Activated CD4-positive, alpha-beta T cell treated with anti-CD3 and anti-CD28 coated beads, Interleukin-2, amount 10 ng/mL, durations not matched to agents 24 days and 14 days (primary cell): ENCODE measurements at places on chromosomes 12 and 14.

DNA sequence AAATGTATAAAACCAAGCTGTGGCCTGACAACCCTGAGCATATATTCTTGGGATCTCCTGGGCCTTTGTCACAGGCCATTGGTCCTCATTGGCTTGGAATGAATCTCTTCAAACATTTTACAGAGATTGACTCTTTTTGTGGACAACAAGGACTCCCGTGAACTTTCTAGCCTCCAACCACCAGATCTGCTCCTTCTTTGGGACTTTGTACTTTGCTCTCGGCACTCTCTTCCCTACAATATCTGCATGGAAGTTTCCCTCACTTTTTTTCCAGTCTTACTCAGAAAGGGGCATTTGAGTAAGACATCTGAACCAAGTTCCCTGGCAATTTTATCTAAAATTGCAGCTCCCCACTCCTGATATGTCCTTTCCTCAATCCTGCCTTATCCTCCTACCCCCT lies 158.8 kb downstream of the PHLDA1 start:
- no peak for DNase-seq

DNA sequence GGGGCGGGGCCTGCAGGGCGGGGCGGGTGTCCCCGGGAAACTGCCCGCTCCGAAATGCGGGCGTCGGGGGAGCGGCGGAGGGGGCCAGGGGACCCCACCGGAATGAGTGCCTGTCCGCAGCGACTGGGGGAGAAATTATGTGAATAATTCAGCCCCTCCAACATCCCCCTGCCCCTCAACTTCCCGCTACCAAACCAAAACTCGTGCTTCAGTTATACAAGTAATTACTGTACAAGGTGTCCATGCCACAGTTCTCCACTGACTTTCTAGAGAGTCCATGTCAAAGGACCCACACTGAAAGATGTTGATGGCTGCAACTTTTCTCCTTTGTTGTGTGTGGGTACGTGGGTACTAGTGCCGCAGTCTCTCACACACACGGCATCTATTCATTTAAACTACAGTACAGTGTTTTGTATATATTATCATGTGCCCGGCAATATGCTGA lies 414 bp upstream of the CDK17 start:
- no peak for DNase-seq

DNA sequence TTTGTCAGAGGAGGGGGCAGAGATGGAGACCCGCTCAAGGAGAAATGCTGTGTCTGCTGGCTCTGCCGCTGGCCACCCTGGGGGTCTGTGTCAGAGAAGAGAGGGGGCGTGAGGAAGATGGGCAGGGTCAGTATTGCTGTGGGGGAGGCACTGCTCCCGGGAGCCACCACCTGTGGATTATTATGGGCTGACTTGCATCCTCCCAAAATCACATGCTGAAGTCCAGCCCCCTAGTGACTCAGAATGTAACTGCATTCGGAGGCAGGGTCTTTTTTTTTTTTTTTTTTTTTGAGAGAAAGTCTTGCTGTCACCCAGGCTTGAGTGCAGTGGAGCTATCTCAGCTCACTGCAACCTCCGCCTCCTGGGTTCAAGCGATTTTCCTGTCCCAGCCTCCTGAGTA lies 12.3 kb downstream of the ABCD4 start:
- peak; percentile 61 for DNase-seq

DNA sequence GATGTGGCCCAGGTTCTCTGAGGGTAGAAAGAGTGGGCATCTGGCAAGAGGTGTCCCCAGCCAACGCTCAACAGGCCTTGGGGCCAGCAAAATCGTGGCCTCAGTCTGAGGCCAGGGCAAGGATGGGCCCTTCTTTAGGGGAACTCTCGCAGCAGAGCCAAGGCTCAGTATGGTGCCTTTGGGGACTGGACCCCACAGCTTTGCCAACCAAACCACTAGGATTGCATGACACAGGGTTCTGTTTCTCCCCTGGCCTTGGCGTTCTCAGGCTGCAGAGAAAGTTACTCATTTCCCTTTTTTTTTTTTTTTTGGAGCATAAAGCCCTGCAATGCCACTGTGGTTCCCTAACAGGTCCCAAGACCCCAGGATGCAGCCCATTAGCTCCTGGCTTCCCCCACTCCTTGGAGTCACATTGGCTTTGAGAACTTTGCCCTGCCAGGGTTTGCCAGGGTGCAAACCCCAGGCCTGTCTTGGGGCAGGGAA lies 100.6 kb downstream of the LGMN start:
- no peak for DNase-seq

GRCh38 chr12:94460616-94460959 lies 921 bp upstream of the CEP83 start:
- no peak for DNase-seq
